Ureter (tissue), 1 donor: ENCODE measurements at places on chromosomes 3 and 15. TPM values are rescaled to one million over a fixed set of nuclear protein-coding genes. Genes with fewer than 3 reads are reported as not detected.

DNA sequence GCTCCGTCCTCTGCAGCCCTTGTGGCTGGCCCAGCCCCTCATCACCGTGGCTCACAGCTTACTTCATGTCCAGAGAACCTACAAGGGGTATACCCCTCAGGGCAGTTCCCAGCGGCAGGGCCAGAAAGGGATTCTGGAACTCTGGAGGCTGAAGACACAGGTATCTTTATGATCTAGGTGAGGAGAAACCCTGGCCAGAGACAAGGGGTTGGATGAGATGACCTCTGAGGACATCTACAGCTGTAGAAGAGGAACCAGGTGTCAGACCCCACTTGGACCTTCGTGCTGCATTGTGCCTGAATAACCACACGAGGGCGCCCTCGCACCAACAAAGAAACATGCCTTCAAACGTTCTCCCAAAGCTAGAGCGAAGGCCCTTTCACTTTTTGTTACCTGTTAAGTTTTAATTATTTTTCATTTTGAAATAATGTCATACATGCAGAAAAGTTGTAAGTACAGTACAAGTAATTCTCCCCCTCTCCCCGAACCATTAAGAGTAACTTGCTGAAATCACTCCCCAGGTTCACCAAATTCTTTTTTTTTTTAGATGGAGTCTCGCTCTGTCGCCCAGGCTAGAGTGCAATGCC lies 118.7 kb upstream of the SMAD3 start:
- peak; percentile 75 for DNase-seq

GRCh38 chr15:88994286-88994685 lies 81.1 kb upstream of the MFGE8 start:
- no peak for DNase-seq

DNA sequence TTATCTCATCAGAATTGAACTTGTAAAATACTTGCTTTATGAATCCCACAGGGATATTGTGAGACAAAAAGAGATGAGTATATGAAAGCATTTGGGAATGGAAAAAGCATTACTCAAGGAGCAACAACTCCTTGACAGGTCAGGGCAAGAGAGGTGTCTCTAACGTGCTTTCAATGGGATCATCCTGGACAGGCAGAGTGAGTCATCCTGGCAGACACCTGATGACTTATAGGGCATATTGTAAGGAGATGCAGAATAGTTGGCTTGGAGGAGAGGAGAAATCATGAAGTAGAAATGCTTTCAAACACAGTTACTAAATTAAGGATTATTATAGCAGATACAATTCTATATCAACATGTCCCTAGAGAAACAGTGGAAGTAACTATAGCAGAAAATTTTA lies 71.9 kb upstream of the THSD4 start:
- DNase-seq = no peak

GRCh38 chr3:59992578-59992977 lies 942.8 kb upstream of the CFAP20DC start:
- DNase-seq = no peak

- no peak for DNase-seq
Observed at GRCh38 chr3:104907507-104907906, 459.2 kb upstream of the ALCAM start.

DNA sequence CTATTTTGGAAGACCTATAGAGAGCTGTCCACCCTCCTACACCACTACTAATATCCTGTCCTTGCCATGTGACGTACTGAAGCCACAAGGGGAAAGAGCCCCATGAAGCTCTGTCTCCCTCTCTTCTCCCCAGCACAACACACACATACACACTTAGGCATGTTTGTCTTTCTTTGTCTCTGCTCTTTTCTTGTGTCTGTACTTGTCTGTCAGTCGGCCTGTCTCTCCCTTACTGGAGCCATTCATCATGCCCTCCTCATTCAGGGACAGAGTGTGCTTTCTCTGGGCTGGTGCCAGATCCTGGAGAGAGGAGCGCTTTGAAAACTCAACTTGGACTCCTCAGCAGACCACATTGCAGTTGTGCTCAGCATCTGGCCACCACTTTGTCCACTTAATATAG lies 47.6 kb downstream of the PSMD6 start:
- DNase-seq = no peak

GRCh38 chr3:189982321-189982945 lies 138.3 kb downstream of the P3H2 start:
- DNase-seq = no peak

- DNase-seq = no peak
Observed at GRCh38 chr3:39917065-39917773, 107.8 kb downstream of the MYRIP start.

GRCh38 chr15:79248183-79248582 lies 34.3 kb upstream of the ANKRD34C start:
- DNase-seq = no peak

DNA sequence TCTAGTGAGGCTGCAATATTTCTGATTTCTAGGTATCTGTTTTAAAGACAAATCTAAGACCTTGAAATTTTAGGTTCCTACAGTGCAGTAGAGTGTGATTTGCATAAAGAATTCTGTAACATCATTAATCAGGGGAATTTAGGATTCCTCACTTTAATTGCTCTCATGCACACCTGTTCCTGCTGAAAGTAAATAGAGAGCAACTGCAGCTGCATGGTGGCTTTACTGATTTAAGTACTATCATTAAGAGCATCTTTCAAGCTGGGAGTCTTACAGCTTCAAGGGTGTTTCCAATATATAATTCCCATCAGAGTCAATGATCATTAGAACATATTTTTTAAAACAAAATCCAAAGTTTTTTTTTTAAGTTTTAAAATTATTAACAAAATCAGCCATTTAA lies 36.0 kb upstream of the C3orf70 start:
- DNase-seq = no peak

DNA sequence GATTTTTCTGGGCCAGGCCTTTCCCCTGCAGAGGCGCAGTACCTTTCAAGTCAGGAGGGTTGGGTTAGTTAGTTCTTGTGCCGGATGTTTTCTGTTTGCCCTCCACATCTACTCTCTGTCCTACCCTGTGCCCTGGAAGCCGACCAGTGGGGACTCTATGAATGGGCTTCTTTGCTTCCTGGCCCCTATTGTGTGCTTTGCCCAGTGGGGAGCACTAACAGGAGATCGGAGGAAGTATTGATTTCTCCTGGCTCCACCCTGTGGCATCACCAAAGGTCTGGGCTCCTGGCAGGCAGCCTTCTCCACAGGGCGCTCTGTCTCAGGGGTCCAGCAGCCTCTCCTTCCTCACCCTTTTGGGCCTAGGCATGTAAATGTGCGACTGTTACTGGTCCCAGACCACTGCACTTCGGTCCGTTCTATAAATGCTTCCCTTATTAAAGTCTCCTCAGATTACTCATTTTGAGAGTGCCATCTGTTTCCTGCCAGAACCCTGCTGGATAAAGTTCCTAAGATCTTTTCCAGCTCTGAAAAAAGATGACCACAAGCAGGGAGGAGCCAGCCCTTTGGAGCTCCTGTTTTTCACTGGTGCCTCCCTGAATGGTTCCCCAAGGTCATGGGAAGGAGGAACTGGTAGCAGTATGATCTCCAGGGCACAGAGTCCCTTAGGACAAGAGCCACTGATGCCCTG lies 44.5 kb downstream of the CTDSPL start:
- no peak for DNase-seq

DNA sequence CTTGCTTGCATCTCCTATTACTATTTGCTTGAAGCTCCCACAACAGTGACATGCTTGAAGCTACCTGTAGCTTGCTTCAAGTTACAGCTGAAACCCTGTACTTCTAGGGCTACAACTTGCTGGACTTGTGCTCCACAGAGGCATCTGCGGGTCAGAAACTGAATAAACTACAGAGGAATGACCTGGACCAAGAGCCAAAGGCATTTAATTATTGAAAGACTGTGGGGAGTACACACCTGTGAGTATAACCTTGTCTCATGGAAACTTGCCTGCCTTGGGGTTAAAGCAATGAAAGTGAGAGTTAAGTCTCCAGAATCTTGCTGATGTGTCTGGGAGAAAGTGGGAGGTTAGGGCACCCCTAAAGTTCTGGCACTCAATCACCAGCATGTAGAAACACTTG lies 69.8 kb downstream of the UMPS start:
- DNase-seq = no peak

- DNase-seq = no peak
Observed at GRCh38 chr3:33083958-33084357, 13.0 kb downstream of the GLB1 start.

GRCh38 chr3:25469558-25469957 lies 41.5 kb downstream of the RARB start:
- DNase-seq = no peak

DNA sequence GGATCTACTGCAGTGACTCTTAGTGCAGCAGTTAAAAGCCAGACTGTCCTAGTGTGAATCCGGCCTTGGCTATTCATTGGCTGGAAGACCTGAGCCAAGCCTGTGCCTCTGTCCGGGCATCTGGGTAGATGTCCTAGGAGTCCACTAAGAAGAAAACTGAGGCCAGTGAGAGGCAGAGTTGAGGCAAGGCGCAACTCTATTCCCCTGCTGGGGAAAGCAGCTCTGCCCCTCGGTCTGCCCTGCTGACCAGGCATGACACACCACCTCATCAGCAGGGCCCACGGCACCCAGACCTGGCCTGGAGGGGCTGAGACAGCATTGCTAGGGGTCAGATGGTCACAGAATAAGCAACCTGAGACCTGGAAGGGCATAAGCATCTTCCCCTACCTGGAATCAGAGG lies 46.7 kb upstream of the ABHD2 start:
- no peak for DNase-seq

- no peak for DNase-seq
Observed at GRCh38 chr3:180116203-180116602, 79.5 kb upstream of the PEX5L start.

DNA sequence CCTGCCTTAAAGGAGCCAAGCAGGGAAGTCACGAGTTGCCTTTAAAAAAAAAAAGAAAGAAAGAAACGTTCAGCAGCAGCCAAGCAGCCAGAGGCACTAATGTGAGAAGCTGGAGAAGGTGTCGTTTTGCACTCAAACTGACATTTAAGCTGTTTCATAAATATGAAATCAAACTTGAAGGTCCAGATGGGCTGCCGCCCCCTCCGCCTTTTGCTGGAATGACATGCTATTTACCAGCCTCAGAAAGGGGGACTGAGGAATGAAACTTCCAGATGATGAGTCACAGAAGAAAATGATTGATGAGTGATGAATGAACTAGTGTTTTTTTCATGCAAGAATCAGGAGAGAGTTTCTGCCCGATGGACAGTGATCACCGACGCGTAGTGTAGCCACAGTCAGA lies 396.8 kb downstream of the IGSF11 start:
- no peak for DNase-seq

DNA sequence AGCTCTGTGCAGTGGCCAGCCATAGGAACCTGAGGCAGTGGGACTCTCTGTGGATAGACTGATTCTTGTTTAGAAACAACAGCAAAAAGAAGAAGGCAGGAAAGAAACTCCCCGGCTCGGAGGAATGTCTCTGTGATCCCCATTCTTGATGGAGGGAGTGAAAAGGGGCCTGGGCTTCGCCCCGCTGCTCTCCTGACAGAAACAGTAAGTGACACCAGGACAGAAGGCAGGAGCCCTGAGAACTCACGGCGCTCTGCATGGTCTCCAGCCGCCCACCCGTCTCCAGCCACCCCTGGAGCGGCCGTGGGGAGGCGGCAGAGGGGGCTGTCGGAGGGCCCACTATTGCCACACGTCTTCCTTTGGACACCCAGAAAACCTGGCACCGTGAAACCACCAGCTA lies 35.7 kb upstream of the PARL start:
- DNase-seq = no peak

DNA sequence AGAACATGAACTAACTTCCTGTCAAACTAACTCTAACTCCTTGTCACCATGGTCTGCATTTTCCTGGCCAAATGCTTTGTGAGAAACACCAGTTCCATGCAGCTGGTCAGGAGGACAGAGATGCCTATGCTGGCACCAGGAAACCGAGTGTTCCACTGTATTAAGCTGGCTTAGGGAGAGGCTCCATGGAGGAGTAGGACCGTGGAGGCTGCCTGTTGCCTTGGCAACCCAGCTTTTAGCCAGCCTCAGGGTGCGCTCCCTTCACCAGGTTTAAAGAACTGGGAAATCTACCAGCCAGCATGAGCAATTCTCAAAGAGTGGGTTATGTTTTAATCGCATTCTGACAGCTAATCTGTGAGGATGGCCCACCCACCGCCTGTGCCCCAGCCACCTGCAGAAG lies 394.1 kb downstream of the OCA2 start:
- DNase-seq = no peak

- DNase-seq = no peak
Observed at GRCh38 chr3:13574083-13574797, 25.3 kb downstream of the FBLN2 start.

- no peak for DNase-seq
Observed at GRCh38 chr3:10976770-10977169, 15.8 kb upstream of the SLC6A1 start.

DNA sequence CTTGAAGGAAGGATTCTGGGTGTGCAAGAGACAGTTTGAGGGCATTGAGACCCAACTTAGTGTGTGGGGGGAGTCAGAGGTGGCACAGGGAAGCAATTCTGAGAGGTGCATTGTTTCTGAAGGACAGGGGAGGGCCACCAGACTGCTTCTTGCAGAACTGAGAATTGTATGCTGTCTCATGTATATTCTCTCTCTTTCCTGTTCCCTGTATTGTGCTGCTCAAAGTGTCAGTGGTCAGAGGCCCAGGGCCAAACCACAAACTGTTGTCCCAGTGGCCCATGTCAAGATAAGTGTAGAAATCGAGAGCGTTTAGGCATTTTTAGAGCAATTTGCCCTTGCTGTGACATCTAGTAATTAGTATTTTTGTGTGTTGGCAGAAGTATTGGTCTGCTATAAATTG lies 567.1 kb downstream of the EDEM1 start:
- DNase-seq = no peak

- no peak for DNase-seq
Observed at GRCh38 chr3:186596568-186597287, 16.1 kb upstream of the AHSG start.

- no peak for DNase-seq
Observed at GRCh38 chr3:15520185-15520584, 1.3 kb downstream of the COLQ start.

- no peak for DNase-seq
Observed at GRCh38 chr15:93852761-93853160, 378.6 kb upstream of the MCTP2 start.

GRCh38 chr3:170517242-170517945 lies 68.5 kb downstream of the SLC7A14 start:
- no peak for DNase-seq

GRCh38 chr15:41695750-41696436 lies 35.7 kb downstream of the MGA start:
- no peak for DNase-seq

DNA sequence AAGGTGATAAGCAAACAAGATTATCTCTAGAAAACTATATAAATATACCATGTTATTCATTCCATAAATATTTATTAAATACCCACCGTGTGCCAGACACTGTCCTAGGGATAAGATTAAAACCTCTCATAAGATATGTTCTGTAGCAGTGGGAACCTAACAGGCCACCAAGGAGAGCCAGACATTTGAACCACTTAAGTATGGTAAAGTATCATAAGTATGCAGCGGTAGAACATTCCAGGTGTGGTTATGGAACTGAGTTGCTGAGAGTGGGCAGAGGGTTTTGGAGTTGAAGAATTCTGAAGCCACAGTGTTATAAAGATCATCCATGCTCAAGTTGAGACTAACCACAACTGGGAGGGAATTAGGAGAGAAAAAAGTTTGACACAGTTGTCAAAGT lies 14.7 kb downstream of the FILIP1L start:
- no peak for DNase-seq

The COMMD2 gene
- total RNA-seq = 31.9 TPM

The ZBTB38 gene
- total RNA-seq = 121 TPM

The DCLK3 gene
- not detected for total RNA-seq

The LRRC31 gene
- total RNA-seq = 0.78 TPM

The IVD gene
- 109 TPM for total RNA-seq

The SLC24A5 gene
- total RNA-seq = not detected

The ST6GAL1 gene
- 46.0 TPM for total RNA-seq

The IL16 gene
- total RNA-seq = 18.5 TPM
